ENCODE measurements at places on chromosomes 12 and 14.

DNA sequence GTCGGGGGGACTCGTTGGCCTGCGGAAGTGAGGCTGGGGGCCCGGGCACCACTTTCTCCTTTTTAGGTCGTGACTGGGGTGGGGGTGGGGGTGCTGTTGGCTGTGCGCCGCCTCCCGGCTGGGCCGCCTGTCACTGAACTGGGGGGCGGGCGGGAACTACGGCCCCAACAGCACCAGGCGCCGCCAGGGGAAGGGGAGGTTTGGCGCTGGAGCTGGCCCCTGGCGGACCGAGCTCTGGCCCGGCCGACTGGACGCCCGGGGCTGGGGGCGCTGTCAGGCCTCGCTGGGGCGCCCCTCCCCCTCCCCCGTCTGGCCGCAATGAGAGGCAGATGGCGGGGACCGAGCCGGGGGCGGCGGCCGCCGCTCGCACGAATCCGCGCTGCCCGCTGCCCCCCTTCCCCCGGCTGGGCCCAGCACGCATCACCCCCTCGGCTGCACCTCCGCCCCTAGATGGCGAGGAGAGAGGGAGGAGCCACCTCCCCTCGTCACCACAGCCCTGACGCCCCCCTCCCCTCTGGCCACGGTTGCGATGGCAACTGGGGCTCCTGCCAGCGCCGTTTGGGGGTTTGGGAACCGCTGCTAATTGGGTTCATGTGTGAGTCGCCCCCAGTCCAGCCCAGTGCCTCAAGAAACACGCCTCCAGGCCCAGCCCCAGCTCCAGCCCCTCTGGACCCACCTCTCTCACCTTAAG is 723 bp downstream of the NFATC4 start:
- no peak for DNase-seq

DNA sequence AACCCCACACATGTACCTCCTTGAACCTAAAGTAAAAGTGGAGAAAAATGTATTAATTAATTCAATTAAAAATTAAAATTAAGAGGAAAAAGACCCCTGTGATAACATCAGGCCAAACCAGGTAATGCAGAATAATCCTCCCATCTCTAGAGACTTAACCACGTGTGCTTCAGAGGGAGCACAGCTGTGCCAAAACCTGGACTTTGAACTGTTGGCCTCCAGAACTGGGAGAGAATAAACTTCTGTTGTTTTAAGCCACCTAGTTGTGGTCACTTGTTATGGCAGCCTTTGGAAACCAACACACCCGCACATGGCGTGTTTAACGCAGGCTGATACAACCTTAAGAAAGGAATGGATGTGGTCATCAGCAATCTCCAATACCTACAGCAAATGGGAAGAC is 23.8 kb downstream of the OAS2 start:
- no peak for DNase-seq

- DNase-seq, result no peak
Observed at GRCh38 chr12:18439541-18439940, 178.2 kb downstream of the PIK3C2G start.

- no peak for DNase-seq
Observed at GRCh38 chr12:17016116-17016864, 410.3 kb upstream of the LMO3 start.

GRCh38 chr14:68284834-68285233 is 465.3 kb downstream of the RAD51B start:
- DNase-seq, result no peak

DNA sequence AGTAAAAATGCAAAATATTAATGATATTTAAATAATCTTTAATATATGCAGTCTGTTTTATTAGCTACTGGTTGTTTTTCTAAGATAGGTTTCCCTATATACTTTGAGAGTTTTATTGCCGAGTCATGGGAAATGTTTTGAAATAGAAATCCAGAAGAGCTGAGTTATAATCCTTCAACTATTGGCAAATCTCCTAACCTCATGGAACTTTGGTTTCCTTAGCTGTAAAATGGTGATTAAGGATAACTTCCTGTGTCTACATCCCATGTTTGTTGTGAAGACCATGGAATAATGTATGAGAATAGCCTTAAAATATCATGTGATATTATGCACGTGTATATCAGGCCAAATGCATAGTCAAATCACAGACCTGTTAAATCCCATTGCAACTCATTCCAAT is 51.0 kb downstream of the UNC79 start:
- DNase-seq, result no peak

GRCh38 chr14:72904218-72904617 is 10.3 kb upstream of the DPF3 start:
- no peak for DNase-seq

DNA sequence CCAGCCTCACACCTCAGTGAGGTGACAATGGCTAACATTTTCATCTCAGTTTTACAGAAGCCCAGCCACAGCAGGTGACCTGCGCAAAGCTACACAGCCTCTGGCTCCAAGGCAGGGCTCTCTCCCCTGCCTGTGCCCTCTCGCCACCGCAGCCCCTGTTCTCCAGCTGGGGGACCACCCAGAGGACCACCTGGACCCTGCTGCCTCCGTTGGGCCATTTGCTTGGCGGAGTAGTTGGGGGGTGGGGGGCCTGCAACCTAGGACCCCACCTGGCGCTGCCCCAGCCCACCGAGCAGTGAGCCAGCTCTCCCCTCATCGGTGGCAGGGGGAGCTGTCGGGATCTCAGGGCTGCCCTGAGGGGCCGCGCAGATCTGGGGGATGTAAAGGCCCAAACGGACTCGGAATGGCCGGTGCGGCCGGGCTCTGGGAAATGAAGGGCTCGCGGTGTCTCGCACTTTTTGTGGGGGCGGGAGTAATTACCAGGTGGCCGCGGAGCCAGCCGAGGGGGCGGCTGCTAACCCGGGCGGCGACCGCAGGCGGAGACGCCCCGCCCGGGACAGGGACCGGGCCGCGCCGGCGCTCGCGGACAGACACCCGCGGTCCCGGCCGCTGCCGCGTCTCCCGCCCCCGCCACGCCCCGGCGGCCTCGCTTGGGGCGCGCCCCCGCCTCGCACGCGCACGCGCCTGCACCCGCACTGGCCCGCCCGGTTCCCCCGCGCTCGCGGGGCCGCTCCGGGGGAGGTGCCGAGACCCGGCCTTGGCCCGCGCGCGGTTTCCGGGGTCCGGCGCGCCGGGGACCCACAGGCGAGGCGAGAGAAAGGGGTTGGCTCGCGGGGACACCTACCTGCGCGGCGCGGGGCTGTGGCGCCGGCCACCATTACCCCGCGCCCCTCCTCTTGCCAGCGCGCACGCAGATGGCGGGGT is 8.6 kb upstream of the GPR68 start:
- peak; percentile 74 for DNase-seq

- no peak for DNase-seq
Observed at GRCh38 chr12:116266168-116266601, 11.3 kb downstream of the MED13L start.

GRCh38 chr12:27274706-27275105 is 30.6 kb downstream of the STK38L start:
- no peak for DNase-seq

- no peak for DNase-seq
Observed at GRCh38 chr12:32947206-32948067, 50.9 kb upstream of the PKP2 start.

DNA sequence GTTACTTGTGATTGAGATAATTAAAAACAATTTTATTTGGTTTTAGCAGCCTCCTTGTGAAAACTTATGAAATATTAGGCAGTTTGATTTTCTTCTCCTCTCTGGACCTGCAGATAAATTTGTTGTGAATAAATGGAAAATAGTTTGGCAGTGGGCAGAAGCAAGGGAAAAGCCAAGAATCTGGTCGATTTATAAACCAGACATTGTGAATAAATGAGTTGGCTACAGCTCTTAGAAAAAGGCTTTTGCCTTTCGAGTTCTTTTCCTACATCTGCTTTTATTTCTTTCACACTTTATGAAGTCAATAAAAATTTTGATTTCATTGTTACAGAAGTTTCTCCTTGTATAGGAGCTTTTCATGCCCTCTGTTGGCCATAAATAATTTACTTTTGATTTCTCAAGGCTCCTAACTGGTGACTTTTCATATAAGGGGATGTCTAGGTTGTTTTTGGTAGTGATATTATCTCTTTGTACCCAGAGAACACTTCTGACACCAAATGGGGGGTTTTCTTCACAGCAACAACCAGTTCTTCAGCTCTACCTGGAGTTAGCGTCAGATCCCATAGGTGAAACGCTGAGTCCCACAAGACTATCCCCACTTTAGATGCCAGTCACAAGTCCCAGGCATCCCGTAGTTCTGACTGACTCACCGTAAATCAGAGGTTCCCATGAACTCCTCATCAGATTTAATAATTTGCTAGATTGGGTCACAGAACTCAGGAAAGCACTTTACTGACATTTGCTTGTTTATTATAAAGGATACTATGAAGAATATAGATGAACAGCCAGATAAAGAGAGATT is 136.5 kb upstream of the DNM1L start:
- no peak for DNase-seq

DNA sequence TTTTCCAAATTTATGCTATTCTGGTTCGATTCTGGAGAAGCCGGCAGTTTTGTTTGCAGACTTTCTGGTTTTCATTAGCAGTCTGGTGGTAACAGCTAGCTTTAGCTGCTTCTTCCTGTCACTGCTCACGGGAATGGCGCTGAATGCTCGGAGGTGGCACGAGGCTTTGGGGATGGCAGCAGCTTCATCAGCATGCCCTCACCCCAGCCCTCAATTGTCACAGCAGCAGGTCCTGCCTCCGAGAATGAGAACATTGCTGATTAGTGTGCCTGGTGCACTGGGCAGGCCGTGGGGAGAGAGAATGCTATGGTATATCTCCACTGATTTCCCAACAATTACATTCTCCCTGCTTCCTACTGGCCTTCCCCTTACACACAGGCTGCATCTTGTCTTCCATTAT is 73.6 kb downstream of the SAMD4A start:
- DNase-seq, result no peak

DNA sequence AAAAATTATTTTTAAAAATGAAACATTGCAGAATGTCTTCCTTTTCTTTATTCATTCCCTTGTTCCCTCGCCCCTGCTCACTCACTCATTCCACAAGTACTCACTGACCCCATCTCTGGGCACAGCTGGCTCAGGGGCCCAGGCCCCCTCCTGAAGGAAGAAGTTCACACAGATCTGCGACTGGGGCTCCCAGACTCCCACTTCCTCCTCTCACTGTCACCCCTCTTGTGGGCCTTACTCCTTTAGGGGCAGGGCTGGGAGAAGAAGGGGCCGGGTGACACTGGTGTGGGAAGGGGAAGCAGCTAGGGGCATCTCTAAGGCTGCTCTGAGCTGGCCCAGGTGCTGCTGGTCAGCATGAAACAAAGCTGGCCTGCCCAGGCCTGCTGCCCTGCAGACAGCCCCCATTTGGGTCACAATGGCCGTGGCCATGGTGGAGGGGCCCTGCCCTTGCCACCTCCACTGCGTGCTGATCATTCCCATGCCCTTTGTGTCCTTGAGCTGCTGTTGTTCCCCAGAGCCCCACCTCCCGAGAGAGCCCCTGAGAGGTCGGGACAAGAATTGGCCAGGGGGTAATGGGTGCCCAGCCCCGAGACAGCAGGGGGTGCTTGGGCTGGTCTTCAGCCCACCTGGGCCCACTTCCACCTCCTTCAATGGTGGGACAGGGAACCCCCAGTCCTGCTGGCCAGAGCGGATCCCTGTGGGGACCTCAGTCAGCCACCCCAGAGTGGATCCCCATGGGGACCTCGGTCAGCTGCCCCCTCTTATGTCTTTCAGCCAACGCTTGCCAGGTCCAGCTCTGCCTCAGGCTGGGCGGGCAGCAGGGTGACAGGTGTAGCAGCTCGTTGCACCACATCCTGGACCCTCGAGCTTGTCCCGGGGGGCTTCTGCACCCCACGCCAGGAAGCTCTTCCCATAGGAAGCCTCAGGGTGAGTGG is 212.4 kb upstream of the C14orf180 start:
- DNase-seq, result no peak

GRCh38 chr14:91277546-91278382 is 33.3 kb upstream of the GPR68 start:
- DNase-seq, result no peak

GRCh38 chr12:107223821-107224220 is 130.5 kb upstream of the CRY1 start:
- no peak for DNase-seq

DNA sequence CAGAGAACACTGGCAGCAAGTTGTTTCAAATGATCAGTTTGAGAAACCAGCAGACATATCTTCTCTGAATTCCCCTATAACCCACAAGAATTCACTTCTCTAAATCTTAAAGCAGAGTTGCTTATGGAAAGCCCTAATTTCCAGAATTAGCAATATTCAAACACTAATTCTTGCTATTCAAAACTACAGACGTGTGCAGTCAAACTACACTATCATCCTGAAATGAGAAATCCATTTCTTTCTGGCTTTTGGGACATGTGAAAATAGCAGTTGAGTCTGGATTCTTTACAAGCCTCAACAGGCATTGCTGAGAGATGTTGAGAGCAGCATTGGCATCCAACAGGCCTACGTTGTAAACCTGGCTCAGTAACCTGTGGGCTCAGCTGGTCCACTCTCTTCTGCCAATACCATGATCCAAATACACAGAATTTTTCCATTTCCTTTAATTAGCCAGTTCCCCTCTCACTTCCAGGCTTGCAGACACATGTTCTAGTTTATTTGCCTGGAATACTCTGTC is 74.6 kb upstream of the TMTC1 start:
- DNase-seq, result no peak

DNA sequence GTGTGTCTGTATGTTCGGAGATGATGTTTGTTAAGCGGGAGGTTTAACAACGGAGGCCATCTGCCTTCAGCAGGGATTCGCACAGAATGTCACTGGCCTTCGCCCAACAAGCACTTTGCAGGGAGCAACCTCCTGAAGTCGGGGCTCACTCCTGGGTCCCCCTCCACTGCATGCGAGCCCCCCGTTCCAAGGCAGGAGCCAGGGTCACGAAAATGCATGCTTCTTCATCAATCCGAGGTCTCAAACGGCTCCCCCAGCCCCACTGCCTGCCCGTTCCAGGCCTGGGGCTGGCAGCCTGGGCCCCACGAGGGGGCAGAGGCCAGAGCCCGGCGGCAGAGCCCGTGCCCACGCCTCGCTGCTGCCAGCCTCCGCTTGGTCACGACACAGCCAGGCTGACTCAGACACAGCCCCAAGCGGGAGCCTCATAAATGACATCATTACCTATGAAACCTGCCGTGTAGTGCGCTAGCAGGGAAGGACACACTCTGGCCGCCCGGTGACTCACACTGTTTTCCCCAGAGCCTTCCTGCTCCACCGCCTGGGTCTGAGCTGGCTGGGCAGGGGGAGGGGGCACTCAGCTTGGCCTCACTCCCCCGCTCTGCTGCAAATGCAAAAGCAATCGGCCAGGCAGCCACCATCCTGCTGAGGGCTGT is 169.5 kb upstream of the RTL1 start:
- DNase-seq, result no peak

DNA sequence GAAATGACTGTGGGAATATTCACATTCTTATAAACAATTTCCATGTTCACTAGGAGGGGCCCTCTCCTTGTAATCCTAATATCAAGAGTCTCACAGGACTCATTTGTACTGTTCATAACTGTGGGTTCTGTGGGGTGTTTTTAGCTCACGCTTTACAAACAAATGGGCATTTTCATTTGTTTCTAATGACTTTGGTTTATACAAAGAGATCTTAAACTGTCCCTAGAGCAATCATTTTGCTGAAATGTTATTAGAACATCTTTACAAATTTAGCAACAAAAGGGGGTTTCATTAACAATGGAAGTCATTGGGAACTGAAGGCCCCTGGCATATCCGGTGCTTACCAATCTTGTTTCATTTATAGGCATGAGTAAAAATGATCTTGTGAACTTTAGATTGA is 370.5 kb downstream of the TRHDE start:
- DNase-seq, result no peak
